Stimulated activated CD4-positive, alpha-beta T cell treated with anti-CD3 and anti-CD28 coated beads, Interleukin-1b, Interleukin-23, amount 100 ng/mL, for 4 hours (primary cell): ENCODE measurements at places on chromosomes 2 and 18.

- no peak for DNase-seq
Observed at GRCh38 chr2:32289165-32289999, 11.7 kb downstream of the YIPF4 start.

DNA sequence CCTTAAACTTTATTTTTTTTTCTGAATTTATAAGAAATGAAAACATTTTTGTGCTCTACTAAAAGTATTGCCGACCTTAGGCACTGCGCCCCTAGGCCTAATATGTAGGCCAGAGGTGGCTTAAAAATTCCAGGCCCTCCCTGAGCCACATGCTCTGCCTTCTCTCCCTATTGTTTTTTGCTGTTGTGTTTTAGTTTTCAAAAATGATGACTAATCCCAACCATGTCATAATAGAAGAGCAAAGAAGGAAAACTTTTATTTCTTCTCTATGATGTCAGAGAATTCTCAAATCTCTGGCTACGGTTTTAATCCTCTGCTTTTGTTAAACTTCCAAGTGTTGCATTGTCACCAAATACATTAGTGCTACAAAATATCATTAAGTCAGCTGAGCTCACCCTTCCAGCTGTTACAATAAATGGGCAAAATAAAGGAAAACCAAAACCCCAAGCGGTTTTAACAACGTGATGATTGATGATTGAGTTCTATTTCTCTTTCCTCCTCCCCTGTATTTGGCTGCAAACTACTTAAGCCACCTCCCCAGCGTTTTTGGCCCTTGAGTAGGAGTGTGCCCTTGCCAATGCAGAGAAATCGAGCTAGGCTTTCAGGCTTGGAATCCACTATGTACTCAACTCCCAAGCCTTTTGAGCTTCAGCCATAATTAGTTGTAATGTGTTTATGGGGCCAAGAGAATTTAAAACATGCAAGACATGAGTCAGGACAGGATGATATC, 163.5 kb upstream of the POU3F3 start:
- DNase-seq, result no peak

- DNase-seq, result no peak
Observed at GRCh38 chr18:38944446-38945024, 1378.9 kb upstream of the CELF4 start.

GRCh38 chr2:34037157-34037556, 438.1 kb upstream of the FAM98A start:
- no peak for DNase-seq

DNA sequence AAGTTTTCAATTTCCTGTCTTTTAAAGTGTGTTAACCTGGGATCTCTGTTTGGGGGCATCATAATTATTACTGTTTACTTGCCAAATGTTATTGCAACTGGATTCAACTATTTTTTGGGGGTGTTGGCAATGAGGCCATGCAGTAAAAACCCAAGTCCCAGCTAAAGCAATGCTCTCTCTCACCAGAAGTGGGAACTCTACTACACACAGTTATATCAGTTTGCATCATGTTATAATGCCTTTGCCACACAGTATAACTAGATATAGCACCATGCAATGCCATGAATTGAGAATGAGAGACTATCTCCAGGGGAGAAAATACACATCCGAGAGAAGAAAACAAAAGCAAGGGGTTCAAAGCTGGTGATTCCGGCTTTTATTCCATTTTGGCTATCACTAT, 79.0 kb downstream of the GCA start:
- DNase-seq, result no peak

- no peak for DNase-seq
Observed at GRCh38 chr2:132798341-132798740, 128.3 kb upstream of the LYPD1 start.
